ENCODE measurements at places on chromosomes 16 and 17. TPM values are rescaled to one million over a fixed set of nuclear protein-coding genes. Genes with fewer than 3 reads are reported as not detected.

NDUFAF8 gene
- 95.0 TPM for total RNA-seq

ADAD2 gene
- total RNA-seq: not detected

MT1G gene
- not detected for total RNA-seq

EME1 gene
- 6.0 TPM for total RNA-seq

ETV4 gene
- total RNA-seq: 23.5 TPM

SNAI3 gene
- not detected for total RNA-seq

KRT24 gene
- not detected for total RNA-seq

CASKIN2 gene
- 19.2 TPM for total RNA-seq

DNAJC7 gene
- 112 TPM for total RNA-seq

KRTAP2-1 gene
- total RNA-seq: not detected

DNA sequence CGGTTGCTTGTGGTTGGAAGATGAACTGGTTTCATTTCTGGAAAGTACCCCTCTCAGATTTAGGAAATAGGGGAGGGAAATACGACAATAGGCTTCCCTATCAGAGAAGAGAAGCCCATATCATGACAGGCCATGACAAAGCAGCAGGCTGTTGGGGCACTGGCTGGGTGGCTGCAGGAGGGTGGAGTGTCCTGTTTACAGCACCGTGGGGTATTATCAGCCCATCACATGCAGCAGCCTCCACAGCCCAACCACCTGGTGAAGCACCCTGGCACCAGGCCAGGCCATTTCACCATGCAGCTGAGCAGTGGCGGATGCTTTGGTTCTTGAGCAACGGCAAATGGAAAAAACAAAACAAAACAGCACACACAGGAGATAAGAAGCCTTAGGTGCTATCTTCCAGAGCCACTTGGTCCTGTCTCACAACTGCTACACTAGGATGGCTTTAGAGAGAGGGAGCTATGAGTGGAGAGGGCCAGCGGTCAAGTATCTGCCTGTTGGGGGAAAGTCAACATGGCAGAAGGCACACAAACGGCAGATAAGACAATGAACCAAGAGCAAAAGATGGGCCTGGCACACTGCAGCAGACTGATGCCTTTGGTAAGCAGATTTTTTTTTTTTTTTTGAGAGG lies 24.2 kb downstream of the FAM117A start:
- H3K27ac ChIP-seq: no peak overlapping the region
- DNase-seq: peak; percentile 61
- H3K36me3 ChIP-seq: no peaks in the 10 kb centered on the region
- peaks cover 6% of the 10 kb centered on the region for H3K4me1 ChIP-seq

GRCh38 chr16:5621826-5622225 lies 524.2 kb upstream of the EEF2KMT start:
- DNase-seq: no peak
- no peaks in the 10 kb centered on the region for H3K36me3 ChIP-seq
- no peaks in the 10 kb centered on the region for H3K27me3 ChIP-seq
- H3K4me1 ChIP-seq: no peaks in the 10 kb centered on the region
- H3K27ac ChIP-seq: no peak overlapping the region
- H3K4me3 ChIP-seq: no peak overlapping the region

DNA sequence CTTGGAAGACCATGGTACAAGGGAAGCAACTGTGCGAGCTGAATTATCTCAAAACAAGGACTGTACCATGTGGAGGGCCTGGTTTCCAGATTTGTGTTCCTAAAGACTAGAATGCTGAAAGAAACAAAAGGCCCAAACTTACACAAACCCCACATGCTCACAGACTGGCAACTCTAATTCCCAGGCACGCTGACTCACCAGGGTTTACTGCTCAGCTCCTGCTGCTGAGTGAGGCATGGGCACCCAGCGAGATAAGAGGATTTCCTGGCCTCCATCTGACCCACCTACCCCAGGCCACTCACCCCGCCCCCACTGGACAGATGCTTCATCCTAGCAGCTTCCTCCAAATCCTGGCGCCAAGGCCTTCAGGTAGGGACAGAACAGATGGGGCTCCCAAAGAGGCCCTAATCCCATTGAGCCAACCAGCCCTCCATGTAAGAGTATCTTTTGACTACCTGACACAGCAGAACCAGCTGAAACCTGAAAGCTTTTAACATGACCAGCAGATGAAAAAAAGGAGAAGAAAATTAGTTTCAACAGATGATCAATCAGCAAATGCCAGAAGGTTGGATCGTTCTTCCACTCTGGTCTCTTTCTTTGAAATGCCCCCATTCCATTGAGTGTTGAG lies 33.9 kb downstream of the DCUN1D3 start:
- H3K36me3 ChIP-seq: peaks cover 34% of the 10 kb centered on the region
- peaks cover 63% of the 10 kb centered on the region for H3K4me1 ChIP-seq
- H3K27me3 ChIP-seq: no peaks in the 10 kb centered on the region
- peak overlapping the region; percentile 99 for H3K27ac ChIP-seq
- peak; percentile 91 for DNase-seq
- peak overlapping the region; percentile 64 for H3K4me3 ChIP-seq

DNA sequence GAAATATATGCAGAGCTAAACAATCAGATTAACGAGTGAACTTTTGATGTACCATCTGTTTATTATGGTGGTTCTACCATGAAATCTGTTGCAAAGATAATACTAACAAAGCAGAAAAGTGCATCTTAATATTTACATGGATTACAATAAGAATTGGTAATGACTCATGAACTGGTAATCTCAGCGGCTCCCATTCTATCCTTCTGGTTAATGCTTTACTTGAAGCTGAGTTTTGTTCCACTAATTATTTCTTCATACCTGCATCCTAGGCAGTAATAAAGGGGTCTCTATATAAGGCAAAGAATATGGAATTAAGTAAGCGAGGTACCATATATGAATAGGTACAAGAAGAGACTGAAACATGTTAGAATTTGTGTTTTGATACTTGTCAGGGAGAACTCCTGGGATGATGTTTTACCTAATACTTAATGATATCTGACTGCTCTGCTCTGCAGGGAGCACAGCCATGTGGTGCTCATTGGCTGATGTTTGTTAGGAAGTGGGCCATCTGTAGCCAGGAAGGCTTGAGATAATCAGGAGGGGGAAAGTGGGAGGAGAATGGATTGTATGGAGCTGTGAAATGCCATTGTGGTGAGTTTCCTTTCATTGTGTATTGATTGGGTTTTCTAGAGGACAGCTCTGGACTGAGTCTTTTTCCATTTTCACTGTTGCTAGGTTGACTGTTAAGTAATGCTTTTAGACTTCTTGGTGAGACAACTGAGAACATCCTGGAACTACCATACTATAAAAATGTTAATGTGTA lies 52.6 kb downstream of the MAP2K6 start:
- DNase-seq: no peak
- H3K27ac ChIP-seq: no peak overlapping the region
- H3K4me3 ChIP-seq: no peak overlapping the region
- peaks cover 10% of the 10 kb centered on the region for H3K4me1 ChIP-seq
- H3K36me3 ChIP-seq: no peaks in the 10 kb centered on the region

GRCh38 chr17:77809814-77810213 lies 148.7 kb upstream of the TNRC6C start:
- H3K27ac ChIP-seq: no peak overlapping the region
- H3K27me3 ChIP-seq: peaks cover 42% of the 10 kb centered on the region
- no peaks in the 10 kb centered on the region for H3K36me3 ChIP-seq
- no peaks in the 10 kb centered on the region for H3K4me1 ChIP-seq
- no peak overlapping the region for H3K4me3 ChIP-seq

- peaks cover 60% of the 10 kb centered on the region for H3K27me3 ChIP-seq
- H3K4me3 ChIP-seq: no peak overlapping the region
- DNase-seq: no peak
- H3K36me3 ChIP-seq: no peaks in the 10 kb centered on the region
- H3K4me1 ChIP-seq: no peaks in the 10 kb centered on the region
Observed at GRCh38 chr16:82236415-82236814, 66.4 kb upstream of the MPHOSPH6 start.

- H3K27ac ChIP-seq: peak overlapping the region; percentile 86
- peak overlapping the region; percentile 73 for H3K4me3 ChIP-seq
- no peak for DNase-seq
- no peaks in the 10 kb centered on the region for H3K36me3 ChIP-seq
- no peaks in the 10 kb centered on the region for H3K27me3 ChIP-seq
- no peaks in the 10 kb centered on the region for H3K4me1 ChIP-seq
Observed at GRCh38 chr16:1426734-1427471, 4.0 kb upstream of the PERCC1 start.

- H3K4me1 ChIP-seq: peaks cover 6% of the 10 kb centered on the region
- no peaks in the 10 kb centered on the region for H3K27me3 ChIP-seq
- no peak for DNase-seq
- H3K4me3 ChIP-seq: no peak overlapping the region
- H3K27ac ChIP-seq: no peak overlapping the region
Observed at GRCh38 chr17:57429966-57430365, 173.6 kb downstream of the MSI2 start.

- H3K4me3 ChIP-seq: no peak overlapping the region
- no peaks in the 10 kb centered on the region for H3K36me3 ChIP-seq
- DNase-seq: peak; percentile 62
- no peaks in the 10 kb centered on the region for H3K4me1 ChIP-seq
Observed at GRCh38 chr17:15213381-15214087, 51.6 kb downstream of the PMP22 start.

DNA sequence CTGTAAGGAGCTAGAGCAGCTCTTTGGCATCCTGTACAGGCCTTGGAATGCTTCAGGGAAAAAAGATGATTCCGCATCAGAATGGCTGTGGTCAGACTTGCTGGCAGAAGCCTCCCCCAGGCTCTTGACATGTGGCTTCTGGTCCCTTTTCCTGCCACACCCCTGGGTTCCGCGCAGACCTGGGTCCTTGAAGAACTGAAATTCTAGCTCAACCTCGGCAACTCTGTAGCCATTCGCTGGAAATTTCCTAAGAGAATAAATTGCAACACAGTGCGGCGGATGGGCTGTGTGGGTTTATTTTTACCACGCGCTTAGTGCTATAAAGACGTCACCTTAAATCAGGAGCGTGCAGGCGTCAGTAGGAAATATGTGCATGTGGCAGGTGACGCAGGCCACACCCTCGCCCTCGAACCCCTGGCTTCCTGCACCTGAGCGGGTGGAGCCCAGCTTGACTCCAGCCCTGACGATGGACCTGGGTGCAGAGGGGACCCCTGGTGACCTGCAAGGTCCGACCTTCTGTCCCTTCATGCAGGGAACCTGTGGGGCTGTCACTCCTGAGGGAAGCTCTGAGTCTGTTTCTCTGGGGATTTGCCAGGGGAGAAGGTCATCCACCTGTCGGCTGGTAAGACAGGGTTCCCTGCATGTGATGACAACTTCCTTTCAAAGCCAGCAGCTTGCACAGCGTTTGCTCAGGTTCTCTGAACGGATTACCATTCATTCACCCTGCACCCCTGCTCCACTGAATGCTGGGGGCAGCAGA lies 46.3 kb downstream of the METRNL start:
- peaks cover 10% of the 10 kb centered on the region for H3K4me1 ChIP-seq
- H3K27me3 ChIP-seq: peaks cover 50% of the 10 kb centered on the region
- H3K27ac ChIP-seq: peak overlapping the region; percentile 47

DNA sequence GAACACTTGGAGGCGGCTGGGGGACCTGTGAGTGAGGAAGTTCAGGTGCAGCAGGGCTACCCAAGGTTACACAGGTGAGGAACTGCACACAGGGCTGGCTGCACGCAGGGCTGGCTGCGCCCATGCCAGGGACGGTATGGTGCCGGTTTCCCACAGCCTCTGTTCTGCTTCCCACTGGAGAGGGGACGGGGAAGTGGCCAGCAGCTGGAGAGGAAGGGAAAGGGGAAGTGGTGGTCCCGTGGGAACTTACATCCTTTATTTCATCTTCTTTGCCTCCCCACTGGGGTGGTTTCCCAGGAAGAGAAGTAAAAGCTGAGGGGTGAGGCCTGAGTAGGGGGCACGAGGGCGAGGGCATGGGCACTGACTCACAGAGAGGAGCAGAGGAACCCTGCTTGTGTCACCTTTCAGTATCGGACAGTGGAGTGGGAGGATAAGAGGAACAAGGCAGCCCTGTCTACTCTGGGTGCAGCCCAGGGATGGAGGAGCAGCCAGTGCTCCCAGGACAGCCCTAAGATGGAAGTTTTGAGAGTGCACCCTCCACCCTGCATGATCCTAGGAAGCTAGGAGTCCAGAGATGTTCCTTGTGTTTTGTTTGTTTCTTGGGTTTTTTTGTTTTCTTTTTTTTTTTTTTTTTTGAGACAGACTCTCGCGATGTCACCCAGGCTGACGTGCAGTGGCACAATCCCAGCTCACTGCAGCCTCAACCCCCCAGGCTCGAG lies 25.5 kb upstream of the CDH1 start:
- no peak overlapping the region for H3K27ac ChIP-seq
- H3K4me1 ChIP-seq: peaks cover 12% of the 10 kb centered on the region
- H3K36me3 ChIP-seq: no peaks in the 10 kb centered on the region
- H3K4me3 ChIP-seq: no peak overlapping the region
- DNase-seq: no peak

DNA sequence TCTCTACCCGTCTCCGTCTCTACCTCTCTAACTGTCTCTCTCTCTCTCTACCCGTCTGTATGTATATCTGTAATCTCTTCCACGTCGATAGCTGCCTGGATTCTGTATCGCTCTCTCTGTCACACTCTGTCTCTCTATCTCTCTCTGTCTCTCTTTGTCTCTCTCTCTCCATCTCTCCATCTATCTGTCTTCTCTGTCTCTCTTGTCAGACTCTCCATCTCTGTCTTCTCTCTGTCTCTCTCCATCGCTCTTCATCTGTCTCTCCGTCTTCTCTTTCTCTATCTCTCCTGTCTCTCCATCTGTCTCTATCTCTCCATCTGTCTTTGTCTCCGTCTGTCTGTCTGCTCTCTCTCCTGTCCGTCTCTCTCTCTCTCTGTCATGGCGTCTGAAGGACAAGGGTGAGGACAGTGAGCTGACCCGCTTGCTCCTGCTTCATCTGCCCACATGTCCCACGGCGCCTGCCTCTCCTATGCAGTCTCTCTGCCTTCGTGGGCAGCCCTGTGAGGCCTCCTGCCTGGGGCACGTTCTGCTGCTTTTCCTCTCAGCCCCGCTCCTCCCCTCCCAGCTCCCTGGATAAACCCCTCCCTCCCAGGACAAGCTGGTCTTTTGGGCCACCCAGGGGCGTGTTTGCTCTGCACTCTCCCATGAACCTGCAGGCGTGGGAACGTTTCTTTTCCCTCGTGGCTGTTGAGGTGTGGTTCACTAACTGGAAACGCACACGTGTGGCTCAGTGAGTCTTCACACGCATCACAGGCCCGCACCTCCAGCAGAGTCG lies 18.9 kb downstream of the ACSF3 start:
- H3K4me3 ChIP-seq: no peak overlapping the region
- peaks cover 8% of the 10 kb centered on the region for H3K4me1 ChIP-seq
- peaks cover 32% of the 10 kb centered on the region for H3K36me3 ChIP-seq
- no peaks in the 10 kb centered on the region for H3K27me3 ChIP-seq
- no peak for DNase-seq

GRCh38 chr16:15643946-15644250 lies 944 bp upstream of the MARF1 start:
- peaks cover 10% of the 10 kb centered on the region for H3K36me3 ChIP-seq
- peak overlapping the region; percentile 78 for H3K4me3 ChIP-seq
- peaks cover 20% of the 10 kb centered on the region for H3K4me1 ChIP-seq
- no peaks in the 10 kb centered on the region for H3K27me3 ChIP-seq
- no peak for DNase-seq

DNA sequence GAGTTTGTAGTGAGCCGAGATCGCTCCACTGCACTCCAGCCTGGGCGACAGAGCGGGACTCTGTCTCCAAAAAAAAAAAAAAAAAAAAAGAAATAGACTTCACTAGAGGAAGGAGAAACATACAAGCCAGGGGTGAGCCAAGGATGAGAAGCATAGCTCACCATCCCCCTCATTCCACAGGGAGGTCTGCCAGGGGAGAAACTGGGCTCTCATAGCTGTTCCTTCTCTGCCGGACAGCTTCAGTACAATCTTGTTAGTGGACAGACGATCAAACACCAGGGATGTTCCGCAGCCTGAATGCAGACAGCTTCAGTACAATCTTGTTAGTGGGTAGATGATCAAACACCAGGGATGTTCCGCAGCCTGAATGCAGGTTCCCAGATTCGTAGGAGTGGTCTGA lies 509.6 kb downstream of the CDH13 start:
- H3K27me3 ChIP-seq: no peaks in the 10 kb centered on the region
- no peak overlapping the region for H3K4me3 ChIP-seq
- H3K36me3 ChIP-seq: no peaks in the 10 kb centered on the region
- peaks cover 7% of the 10 kb centered on the region for H3K4me1 ChIP-seq
